ENCODE measurements at places on chromosomes 2 and 18.

DNA sequence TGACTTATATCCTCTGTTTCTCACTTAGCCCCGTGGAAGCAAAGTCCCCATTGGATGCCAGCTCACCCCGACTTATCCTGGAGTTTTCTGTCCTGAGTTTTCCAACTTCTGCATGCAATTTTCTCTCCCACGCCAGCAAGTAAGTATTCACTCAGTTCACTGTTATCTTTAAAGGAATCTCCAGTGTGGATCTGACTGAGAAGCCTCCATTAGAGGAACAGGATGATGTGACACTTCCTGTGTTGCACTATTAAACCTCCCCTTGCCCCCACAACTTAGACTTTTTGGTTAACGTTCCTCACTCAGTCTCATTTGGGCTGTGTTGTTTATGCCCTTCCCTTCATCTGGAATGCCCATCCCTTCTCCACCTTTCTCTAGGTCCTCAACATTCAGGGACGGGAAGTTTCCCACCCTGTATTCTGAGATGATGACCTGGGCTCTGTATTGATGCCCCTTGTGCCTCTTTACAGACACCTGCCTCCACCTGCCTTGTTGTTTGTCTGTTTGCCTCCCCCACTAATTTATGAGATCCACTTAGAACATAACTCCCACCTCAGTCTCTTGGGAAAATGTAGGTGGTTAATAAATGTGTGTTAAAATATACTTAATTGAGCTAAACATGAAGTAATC, 536.1 kb upstream of the RAB6C start:
- peak; percentile 13 for DNase-seq

DNA sequence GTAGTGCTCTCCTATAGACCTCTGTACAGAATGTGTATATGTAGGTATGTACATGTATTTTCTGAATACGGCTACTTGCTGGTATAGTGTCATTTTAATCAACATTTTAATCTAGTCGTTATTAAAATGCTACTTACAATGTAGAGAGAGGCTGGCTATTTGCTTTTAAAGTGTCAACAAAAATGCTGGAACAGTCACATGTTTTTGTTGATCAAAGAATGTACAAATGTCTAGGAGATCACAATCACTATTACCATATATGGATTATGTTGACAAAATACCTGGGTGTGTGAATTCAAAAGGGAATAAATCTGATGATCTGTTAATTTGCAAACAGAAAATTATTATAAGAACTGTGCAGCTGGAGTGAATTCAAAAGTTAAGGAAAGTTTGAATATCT, 170.3 kb downstream of the CAMKMT start:
- no peak for DNase-seq

- DNase-seq, result peak; percentile 53
These were observed 24.3 kb upstream of the STAT1 start for GRCh38 chr2:191038241-191038725.

GRCh38 chr2:43437363-43437762, 158.5 kb downstream of the THADA start:
- no peak for DNase-seq

- DNase-seq, result no peak
These were observed 55.9 kb upstream of the APCDD1 start for GRCh38 chr18:10398571-10398970.

DNA sequence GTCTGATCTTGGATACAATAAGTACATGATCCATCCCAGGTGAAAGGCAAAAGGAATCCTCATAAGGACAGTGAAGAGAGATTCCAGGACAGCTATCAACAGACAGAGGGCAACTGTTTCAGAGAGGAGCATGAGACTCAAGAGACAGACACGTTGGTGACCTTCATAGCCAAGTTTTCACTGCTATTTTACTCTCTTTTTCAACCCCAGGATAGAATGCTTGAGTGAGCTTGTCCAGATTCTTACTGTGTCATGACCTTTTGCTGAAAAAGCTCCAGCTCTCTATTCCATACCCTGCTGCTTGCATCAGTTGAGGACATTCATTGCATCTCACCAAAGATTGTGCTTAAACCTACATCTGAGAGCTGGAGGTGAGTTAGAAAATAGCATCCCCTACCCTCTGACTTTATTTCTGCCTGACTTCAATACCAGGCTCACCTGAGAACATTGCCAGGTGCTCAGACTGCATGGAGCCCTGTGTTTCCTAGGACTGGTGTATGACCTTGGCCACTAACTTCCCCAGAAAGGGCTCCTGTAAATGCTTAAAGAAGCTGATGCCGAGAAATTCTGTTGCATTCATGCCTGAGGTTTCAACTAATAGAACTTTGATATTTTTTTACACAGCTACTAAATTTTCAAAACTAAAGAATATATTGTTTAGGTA, 70.4 kb upstream of the TMEM17 start:
- DNase-seq, result no peak

- no peak for DNase-seq
These were observed 109.2 kb upstream of the MAP2 start for GRCh38 chr2:209314653-209315052.

DNA sequence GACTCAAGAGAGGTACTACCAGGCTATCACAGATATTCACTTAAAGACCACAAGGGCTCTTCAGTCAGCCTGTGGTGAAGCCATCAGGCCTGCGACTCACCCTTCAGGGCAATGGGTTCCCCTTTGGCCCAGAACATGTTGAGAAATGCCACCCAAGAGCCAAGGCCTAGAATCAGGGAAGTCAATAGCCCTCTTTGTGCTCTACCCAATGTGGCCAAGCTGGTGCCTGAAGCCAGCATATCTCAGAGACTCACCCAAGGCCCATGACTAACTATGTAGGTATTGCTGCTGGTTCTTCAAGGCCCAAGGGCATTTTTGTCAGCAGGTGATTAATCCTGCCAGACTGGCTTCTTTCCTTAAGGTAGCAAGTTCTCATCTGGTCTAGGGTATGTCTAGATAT, 338.9 kb upstream of the SETBP1 start:
- DNase-seq, result no peak

GRCh38 chr2:236719192-236719635, 149.6 kb downstream of the ACKR3 start:
- no peak for DNase-seq

DNA sequence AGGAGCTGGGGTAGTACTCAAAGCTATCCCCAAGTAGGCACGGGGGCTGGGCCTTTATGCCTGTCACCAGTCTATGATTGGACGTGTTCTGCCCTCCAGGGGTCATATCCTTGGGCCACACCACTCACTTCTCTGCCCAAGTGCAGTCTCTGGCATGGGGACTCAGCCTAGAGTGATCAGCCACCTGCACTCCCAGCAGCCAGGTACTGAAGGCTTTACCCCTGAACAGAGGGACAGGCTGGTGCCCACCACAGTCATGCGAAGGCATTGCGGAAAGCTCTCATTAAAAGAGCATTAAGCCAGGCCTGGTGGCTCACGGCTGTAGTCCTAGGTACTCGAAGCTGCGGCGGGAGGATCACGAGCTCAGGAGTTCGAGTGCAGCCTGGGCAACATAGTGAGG, 199.4 kb downstream of the AGAP1 start:
- no peak for DNase-seq

DNA sequence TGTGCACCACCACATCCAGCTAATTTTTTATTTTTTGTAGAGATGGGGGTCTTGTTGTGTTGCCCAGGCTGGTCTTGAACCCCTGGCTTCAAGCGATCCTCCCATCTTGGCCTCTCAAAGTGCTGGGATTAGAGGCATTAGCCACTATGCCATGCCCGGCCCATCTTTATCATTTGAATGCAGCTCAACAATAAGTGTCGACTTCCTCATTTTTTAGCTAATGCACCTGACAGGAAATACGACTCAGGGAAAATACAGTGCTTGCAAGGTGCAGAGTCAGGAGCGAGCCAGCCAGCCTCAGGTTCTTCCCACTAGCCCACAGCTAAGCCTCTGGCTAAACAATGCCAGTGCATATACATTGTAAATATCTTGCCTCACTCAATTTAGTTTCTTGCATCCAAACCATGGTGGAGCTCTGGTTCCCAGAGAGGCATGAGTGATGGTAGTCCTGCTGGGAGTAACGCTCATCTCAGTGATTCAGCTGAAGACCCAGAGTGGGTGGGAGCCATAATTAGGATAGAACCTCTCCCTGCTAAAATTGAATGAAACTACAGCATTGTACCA, 135.0 kb downstream of the TGIF1 start:
- DNase-seq, result peak; percentile 77

GRCh38 chr2:74148457-74149246, 940 bp upstream of the BOLA3 start:
- DNase-seq, result no peak

- DNase-seq, result no peak
These were observed 25.7 kb downstream of the MC2R start for GRCh38 chr18:13889671-13890070.

DNA sequence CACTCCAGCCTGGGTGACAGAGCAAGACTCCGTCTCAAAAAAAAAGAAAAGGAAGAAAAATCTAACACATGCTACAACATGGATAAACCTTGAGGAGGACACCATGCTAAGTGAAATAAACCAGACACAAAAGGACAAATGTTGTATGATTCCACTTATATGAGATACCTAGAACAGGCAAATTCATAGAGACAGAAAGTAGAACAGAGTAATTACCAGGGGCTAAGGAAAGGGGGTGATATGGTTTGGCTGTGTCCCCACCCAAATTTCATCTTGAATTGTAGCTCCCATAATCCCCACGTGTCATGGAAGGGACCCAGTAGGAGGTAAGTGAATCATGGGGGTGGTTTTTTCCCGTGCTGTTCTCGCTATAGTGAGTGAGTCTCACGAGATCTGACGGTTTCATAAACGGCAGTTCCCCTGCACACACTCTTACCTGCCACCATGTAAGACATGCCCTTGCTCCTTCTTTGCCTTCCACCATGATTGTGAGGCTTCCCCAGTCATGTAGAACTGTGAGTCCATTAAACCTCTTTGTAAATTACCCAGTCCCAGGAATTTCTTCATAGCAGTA, 91.4 kb upstream of the CABLES1 start:
- DNase-seq, result no peak
